T-helper 1 cell (primary cell): ENCODE measurements at places on chromosomes 13 and 19.

GRCh38 chr13:71830323-71830722 is 36.7 kb downstream of the DACH1 start:
- DNase-seq, result no peak

DNA sequence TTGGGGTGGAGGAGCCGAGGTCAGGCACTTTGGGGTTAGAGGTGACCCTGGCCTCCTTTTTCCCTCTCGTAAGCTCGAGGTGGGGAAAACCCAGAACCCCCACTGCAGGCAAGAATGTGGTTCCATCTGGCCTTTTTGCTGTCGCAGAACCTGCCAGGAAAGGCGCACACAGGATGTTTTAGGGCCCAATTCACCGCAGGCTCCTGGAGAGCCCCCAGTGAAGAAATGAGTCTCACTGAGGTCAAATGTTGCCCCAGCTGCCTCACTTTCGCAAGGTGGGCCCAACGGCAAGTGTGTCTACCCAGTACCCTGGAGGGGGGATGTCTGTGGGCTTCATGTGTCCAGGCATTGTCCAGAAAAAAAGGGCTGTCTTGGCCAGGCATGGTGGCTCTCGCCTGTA is 61.8 kb downstream of the PEX11G start:
- DNase-seq, result no peak

DNA sequence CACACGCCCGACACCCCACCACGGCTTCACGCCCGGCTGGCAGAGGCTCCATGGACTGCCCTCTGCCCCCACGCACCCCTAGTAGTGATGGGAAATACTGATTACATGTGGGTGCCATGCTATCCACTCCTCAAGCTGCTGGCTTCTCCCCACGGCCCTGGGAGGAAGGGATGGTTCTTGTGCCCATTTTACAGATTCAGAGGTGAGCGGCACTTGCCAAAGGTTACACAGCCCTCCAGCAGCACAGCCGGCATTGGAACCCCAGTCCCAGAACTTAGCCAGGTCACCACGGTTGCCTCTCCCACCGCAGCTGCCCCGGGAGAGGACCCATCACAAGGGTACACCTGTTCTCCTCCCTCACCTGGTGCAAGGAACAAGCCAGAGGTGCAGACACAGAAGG is 13.2 kb downstream of the LRRC4B start:
- no peak for DNase-seq

DNA sequence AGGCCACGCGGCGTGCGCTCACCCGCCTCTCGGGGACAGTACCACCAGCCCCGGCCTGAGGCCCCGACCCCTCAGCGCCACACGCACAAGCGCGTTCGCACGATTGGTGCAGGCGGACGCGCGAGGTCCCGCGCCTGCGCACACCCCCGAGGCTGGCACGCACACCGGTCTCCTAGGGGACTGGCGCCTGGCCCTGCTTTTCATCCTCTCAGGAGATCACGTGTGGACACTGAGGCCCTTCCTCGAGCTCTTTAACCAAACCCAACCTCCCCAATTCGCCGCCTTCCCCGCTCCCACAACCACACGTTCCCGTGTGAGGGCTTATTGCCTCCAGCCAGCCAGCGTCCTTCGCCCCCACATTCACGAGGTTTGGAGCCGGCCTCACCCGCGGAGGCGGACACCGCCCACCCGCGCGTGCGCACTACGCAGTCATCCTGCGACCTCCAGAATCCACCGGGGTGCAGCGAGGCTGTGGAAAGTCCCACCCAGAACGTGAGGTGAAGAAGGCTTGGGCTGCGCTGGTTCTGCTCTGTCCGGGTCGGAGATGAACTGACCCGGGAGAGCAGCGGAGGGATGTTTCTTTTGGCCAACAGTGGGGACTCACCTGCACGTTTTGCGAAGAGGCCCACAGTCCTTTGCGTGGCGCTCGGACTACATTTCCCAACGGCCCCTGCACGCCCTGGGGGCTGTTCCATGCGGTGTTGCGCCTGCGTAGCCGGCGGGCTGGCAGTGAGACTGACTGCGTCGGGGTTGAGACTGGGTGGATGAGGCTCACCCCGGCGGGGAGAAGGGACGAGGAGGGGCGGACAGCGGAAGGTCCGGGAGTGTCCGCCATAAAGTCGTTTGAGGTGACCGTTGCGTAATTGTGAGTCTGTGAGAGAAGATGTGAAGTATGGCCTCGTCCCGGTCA is 539 bp upstream of the ZNF667 start:
- no peak for DNase-seq

DNA sequence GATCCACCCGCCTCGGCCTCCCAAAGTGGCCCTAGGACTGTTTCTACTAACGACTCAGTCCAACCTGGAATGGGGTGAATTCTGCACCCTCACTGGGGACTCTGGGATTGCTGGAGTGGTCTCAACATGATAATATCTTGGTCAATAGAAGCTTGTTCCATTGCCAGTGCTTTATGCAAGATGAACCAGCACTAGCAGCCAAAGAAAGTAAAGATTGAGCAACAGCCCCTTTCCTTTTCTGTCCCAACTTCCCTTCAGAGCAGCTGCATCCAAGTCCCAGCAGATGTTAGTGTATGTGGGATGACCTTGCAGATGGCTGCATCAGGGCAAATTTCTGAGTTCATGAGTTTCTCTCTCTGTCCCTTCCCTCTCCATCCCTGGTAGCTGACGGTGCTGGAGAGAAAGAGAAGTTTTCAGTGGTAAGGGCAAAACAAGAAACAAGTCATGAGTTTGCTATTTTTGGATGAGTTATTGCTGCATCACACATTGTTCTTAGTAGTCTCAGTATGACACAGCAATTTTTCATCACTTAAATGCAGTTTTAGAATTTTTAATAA is 183.6 kb upstream of the EDNRB start:
- no peak for DNase-seq

DNA sequence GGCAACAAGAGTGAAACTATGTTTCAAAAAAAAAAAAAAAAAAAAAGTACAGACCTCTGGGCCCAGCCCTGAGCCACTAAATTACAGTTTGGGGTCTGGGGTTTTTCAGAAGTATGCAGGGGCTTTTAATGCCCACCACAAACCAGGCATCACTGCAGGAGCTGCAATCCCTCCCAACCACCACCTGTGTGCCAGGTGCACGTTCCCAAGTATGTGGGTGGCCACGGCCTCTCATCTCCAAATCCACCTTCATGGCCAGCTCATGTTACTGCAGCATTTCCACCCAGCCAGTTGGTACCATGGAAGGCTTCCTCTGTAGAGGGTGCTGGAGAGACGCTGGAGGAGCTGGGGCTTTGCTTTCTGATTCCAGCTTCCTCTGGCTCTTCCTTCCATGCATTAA is 26.5 kb downstream of the CEP89 start:
- DNase-seq, result no peak

- no peak for DNase-seq
Measured at GRCh38 chr13:36354842-36355623, 8.8 kb upstream of the SPART start.

GRCh38 chr13:26019881-26020870 is 31.6 kb downstream of the SHISA2 start:
- no peak for DNase-seq

GRCh38 chr13:102877303-102877702 is 31.5 kb downstream of the ERCC5 start:
- no peak for DNase-seq

GRCh38 chr13:75325711-75326110 is 156.3 kb downstream of the TBC1D4 start:
- no peak for DNase-seq

- DNase-seq, result no peak
Measured at GRCh38 chr19:41064974-41065569, 23.2 kb upstream of the CYP2A13 start.
